ENCODE measurements at places on chromosomes 12 and 14.

DNA sequence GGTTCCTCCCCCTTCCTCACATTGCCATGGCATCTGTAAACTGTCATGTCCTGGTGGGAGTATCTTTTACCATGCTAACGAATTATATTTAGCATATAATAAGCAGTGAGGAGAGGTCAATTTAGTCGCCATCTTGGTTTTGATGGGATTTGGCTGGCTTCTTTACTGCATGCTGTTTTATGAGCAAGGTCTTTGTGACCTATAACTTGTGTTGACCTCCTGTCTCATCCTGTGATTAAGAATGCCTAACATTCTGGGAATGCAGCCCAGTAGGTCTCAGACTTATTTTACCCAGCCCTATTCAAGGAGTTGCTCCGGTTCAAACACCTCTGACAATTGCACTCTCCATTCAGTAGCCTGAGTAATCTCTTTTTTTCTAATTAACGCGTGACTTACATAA is 2.1 kb upstream of the EIF4B start:
- no peak for DNase-seq

GRCh38 chr14:95304342-95304741 is 15.4 kb downstream of the CLMN start:
- DNase-seq = no peak

GRCh38 chr12:14216405-14217294 is 148.8 kb upstream of the ATF7IP start:
- no peak for DNase-seq

DNA sequence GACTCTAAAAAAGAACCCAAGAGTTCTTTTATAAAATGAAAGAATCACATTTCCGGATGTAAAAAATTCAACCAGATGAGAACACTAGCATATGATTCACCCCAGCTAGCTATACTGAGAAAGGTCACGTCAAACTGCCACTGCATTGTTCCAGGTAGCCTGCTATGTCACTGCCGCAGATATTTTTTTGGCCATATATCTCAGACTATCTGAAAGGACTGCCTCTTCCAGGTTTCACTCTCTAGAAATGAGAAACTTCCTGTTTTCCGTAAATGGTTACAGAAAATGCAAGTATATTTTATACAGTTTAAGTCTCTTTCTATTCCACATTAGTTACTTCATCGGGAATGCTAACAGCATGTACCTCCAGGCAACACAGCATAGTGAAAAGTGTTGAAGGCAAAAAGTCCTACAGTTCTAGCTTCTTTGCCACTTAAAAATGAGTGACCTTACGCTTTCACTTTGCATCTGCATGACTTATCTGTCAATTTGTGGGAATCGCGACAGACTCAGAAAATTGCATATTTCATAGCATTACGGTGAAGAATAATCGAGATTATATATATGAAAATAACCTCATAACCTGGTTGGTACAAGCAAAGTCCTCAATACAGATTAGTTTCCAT is 105.2 kb downstream of the MED13L start:
- peak; percentile 33 for DNase-seq

- DNase-seq = no peak
These were observed 29.1 kb downstream of the ATG14 start for GRCh38 chr14:55382483-55382882.

Data from stimulated activated CD4-positive, alpha-beta T cell treated with anti-CD3 and anti-CD28 coated beads, TNF-alpha, amount 100 ng/mL, for 24 hours (primary cell).